ENCODE measurements at places on chromosomes 7 and 10.
A peak's percentile ranks its signal among the peaks of the same experiment; 100 is the strongest.

GRCh38 chr10:130901311-130902165 lies 410.0 kb downstream of the TCERG1L start:
- no peak for DNase-seq

- no peak for DNase-seq
Measured at GRCh38 chr7:24717694-24718320, 39.5 kb downstream of the GSDME start.

GRCh38 chr7:106779877-106780276 lies 85.2 kb upstream of the PIK3CG start:
- DNase-seq, result no peak

- DNase-seq, result no peak
Measured at GRCh38 chr10:17847585-17848296, 38.6 kb downstream of the MRC1 start.

GRCh38 chr7:34734771-34735170 lies 76.8 kb downstream of the NPSR1 start:
- DNase-seq, result no peak

GRCh38 chr7:148590471-148590870 lies at the start of gene C7orf33:
TSS of gene C7orf33 (plus strand) at chr7:148590766. CDS start at chr7:148590926, 160 bp downstream.
- DNase-seq, result no peak

GRCh38 chr7:1715671-1716074 lies 45.6 kb downstream of the ELFN1 start:
- DNase-seq, result no peak

GRCh38 chr10:69446650-69447151 lies 4.6 kb upstream of the TSPAN15 start:
- no peak for DNase-seq

GRCh38 chr7:24059775-24060174 lies 224.2 kb upstream of the NPY start:
- DNase-seq, result no peak

DNA sequence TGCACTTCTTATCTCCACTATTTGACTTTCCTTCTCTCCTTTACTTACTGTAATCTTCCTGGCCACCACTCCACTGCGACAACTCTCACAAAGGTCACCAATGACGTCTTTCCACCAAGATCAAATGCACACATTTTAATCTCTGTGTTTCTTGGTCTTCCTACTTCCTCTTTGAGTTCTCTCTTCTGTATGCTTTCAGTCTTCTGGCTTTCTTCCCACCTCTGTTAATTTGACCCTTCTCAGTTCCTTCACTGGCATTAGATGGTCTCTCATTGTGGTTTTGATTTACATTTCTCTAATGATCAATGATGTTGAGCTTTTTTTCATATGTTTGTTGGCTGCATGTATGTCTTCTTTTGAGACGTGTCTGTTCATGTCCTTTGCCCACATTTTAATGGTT lies 31.9 kb downstream of the FAM107B start:
- no peak for DNase-seq

DNA sequence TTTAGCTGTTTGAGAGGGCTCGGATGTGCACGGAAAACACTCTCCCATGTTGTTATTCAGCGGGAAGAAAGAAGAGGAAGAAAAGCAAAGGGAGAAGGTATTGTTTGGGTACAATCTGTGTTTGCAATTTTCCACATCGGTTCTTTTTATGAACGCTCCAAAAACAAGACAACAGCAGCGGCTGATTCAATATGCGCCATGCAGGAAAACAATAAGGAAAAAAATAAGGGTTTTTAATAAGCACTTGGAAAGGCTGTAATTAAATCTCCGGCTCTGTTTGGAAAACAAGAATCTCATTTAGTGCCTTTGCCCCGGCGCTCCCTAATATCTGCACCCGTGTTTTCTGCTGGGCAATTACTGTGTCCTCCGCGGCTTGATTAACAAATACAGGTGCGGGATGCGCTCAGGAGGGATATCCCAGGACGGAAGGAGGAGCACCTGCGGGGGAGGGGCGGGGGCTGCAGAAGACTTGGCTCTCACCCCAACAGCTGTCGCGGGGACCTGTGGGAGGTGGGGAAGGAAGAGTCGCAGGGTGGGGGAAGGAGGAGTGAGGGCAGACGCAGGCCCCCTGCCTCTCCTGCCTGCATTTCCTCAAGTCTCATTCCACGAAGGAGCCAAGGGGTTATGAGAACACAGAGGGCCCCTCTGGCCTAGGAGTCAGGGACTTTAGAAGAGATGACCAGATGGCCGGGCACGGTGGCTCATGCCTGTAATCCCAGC lies 181.5 kb upstream of the PODXL start:
- DNase-seq, result no peak

DNA sequence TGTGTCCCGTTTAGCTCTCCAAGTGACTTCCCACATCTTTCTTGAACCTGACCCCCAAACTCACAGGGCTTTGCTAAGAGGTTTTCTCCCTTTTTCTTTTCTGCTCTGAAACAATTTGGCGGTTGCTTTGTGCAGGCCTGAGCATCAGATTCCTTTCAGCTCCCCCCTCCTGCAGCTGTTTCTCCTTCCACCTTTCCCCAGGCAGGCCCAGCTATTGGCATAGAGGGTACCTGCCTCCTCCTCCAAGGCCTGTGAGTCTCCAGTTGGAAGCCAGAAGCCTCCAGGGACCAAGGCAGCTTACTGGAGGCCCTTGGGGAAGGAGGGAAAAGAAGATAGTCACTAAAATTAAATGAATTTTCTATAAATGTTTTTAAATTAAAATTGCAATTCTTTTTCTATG lies 7.7 kb downstream of the VAX1 start:
- DNase-seq, result no peak

- no peak for DNase-seq
Measured at GRCh38 chr10:79098596-79099015, 29.8 kb downstream of the ZMIZ1 start.

- peak; percentile 5 for DNase-seq
Measured at GRCh38 chr7:156969972-156970420, 20.5 kb downstream of the NOM1 start.

DNA sequence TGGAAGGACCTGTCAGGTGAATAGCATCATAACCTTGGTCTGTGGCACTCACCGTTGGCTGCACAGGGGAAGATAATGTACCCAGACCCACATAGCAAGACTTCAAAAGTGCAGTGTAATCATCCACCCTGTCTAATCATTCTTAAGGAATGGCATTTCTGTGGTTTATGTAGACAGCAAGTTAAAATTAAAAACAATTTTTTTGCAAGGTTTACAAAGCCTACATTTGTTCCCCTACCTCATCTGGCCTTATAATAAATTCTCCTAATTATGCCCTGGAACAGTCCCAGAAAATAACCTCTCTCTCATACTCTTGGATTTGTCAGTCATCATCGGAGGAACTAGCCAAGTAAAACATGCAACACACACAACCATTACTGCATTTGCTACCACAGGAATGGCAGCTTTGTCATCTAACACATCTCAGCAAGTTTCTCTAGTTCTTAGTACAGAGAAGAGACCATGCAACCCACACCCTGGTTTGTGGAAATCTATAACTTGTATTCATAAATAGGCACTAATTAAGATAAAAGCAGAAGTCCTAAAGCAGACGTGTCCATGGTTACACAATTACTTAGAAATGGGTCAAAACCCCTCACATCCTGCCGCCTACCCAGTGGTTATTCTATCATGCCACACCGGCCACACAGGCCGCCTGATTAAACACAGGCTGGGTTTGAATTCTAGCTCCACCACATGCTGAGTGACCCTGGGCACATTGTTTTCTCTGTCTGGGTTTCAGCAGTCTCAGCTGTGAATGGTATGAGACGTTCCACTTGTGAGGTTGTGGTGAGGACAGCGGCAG lies 19.1 kb downstream of the ABLIM1 start:
- DNase-seq, result no peak

GRCh38 chr7:99109108-99110051 lies 34.5 kb downstream of the SMURF1 start:
- DNase-seq, result no peak

- peak; percentile 4 for DNase-seq
Measured at GRCh38 chr10:109883859-109884771, 39.2 kb downstream of the XPNPEP1 start.

GRCh38 chr10:119595134-119595675 lies 1.6 kb downstream of the TIAL1 start:
- DNase-seq, result no peak
